Ammon's horn (tissue), 1 donor: ENCODE measurements at places on chromosomes 4 and X.

DNA sequence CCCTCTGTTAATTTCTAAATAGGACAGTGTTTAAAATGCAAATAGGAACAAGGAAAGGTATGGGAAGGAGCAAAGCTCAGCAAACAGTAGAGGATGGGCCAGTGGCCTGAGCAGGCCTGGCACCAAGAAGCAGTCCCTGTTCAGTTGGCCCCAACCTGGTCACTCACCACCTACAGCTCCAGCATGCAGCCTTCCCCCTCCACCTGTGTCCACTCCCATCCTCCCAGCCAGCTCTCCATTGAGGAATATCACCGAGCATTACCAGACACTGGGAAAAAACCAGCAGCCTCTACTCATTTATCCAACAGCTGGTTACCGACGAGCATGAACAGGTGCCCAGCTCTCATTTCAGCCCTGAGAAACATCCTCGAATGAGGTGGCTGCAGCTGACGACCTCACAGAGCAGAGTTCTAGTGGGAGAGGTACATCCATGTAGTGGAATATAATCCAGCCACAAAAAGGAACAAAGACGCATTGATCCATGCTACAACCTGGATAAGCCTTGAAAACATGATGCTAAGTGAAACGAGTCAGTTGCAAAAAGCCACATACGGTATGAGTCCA is 25.6 kb downstream of the CD99L2 start:
- DNase-seq, result no peak

DNA sequence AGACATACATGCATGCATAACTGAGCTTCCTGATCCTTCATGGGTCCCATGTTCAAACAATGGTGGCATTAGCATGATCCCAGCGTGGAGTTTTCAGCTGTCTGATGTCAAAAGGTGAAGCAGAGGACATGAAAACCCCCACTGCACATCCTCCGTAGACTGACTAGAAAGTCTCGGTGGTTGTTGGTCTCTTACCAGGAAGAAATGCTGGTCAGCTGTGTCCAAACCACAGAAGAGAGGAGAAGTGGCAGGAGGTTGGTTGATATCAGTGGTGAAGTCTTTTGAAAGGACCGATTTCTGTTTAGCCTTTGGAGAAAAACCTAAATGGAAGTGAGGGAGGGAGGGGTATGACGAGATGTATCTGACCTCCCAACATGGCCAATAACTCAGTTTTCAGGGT is 201.9 kb downstream of the SPATA18 start:
- DNase-seq, result no peak

- DNase-seq, result no peak
Measured at GRCh38 chrX:12758291-12758690, 32.9 kb upstream of the PRPS2 start.

DNA sequence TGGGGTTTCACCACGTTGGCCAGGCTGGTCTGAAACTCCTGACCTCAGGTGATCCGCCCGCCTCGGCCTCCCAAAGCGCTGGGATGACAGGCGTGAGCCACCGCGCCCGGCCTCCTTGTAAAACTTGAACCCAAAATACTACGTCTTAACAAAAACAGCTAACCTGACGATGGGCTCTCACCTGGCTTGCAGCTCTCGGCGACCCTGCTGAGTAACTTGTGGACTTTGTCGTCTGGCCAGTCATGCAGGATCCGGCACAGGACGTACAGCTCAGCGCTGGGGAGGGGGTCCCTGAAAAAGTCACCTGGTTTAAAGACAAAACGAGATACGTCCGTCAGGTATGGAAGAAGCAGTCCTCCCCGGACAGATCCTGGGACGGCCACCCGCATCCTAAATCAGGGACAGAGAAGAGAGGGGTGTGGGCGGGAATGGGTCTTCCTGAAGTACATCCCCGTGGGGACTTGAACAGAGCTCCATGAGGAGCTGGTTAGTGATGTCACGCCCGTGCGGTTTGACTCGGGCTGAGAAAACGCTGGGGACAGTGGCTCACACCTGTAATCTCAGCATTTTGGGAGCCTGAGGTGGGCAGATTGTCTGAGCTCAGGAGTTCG is 20.7 kb upstream of the SLC25A6 start:
- DNase-seq, result no peak

DNA sequence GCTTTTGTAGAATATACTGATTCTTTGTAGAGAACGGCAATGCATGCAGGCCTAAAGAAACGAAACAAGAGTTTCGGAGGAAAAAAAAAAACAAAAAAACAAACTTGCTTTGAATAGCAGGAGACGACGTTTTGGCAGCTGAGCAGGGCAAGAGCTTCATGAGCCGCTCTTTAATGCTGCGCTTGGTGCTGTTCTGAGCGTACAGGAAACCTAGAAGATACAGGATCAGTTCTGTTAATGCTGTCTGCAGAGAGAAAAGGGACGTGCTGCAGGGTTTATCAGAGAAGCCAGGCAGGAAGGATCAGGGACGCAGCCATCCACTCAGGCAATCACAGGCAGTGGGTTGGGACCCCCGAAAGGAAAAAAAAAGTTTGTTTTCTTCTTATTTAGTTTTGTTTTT is 182.2 kb downstream of the PACRGL start:
- no peak for DNase-seq

DNA sequence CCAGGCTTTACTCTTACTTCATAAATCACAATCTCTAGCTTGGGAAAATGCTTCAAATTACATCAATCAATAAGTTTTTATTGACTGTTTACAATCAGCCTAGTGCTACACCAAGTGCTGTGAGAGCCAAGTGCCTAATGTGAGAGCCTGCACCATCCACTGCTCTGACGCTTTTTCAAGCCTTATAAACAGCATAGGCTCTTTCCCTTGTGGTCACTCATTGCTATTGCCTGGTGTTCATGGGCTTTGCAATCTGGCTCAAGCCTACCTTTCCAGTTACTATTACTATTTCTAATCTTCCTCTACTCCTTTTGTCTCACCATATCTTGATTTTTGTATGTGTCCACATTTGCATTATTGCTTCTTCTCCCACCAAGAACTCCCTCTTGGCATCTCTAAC is 77.0 kb downstream of the REELD1 start:
- DNase-seq, result no peak

DNA sequence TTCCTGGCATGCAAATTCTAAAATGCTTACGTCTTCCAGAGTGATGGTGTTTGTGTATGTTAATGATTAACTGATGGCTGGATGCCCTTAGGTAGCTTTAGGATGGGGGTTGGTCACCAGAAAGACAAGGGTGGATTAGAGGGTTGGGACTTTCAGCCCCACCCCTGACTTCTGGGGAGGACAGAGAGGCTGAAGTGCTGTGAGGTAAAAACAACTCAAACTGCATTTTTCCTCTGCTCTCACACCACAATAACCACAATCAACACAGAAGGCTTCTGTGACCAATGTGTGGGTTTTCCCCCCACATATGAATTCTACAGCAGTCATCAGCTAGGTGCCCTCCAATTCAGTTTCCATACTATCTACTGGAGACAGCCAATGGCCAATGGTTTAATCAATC is 18.7 kb upstream of the DDIT4L start:
- DNase-seq, result no peak

GRCh38 chrX:101079736-101080270 is 1.1 kb downstream of the TMEM35A start:
- peak; percentile 10 for DNase-seq

DNA sequence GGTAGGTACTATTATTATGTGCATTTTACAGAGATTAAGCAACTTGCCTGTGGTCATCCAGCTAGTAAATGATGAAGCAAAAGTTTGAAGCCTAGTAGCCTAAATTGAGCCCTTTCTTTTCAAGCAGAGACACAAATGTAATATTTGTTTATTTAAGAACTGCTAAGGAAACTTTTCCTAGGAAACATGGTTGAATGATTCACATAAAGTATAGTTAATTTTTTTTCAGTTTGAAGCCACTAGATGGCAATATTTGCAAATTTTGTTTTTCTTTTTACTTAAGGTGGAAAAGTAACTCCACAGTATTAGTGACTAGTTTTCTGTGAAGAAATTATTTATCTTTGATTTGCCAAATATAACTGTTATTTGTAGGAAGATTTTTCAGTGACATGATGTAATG is 52.8 kb upstream of the ANKRD17 start:
- DNase-seq, result no peak

DNA sequence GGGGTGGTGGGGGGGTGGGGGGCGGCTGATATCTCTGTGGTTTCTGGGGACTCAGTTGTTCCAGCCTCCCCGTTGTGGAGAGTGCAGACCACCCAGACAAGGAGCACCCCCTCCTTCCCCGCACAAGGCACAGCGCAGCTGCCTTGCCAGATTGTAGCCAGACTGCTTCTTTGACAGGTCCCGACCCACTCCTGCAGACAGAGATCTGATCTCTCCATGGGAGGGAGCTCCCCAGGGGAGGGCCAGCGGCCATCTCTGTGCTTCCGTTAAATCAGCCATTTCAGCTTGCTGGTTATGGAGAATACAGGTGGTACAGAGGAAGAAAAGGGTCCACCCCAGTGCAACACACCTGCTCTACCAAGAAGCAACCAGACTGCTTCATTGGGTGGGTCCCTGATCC is 80.8 kb downstream of the FGF16 start:
- DNase-seq, result no peak

DNA sequence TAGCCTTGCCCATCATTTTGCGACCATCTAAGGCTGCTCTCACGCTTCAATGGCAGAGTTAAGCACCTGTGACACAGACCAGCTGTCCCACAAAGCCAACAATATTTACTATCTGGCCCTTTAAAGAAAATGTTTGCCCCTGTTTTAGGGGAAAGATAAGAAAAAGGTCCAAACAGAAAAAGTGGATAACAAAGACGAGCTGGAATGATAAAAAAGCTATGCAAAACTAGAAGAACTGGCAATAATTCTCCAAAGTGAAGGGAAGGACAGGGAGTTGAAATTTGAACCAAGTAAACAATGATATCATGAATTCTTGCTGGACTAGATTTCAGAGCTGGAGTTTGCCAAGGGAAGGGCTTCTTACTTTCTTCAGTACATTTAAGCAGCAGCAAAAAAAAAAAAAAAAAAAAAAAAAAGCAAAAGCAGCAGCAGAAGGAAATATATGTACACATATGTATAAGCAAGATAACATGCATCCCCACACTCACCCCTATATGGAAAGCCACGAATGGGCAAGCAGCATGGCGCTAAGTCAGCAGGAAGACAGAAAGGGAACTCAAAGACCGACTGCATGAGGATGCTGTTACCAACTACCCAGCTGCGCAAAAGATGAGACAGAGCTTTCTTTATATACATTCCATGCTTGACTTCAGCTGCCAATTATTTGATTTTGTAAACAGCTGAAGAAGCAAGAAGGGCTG is 12.5 kb downstream of the TRAPPC2 start:
- peak; percentile 29 for DNase-seq

DNA sequence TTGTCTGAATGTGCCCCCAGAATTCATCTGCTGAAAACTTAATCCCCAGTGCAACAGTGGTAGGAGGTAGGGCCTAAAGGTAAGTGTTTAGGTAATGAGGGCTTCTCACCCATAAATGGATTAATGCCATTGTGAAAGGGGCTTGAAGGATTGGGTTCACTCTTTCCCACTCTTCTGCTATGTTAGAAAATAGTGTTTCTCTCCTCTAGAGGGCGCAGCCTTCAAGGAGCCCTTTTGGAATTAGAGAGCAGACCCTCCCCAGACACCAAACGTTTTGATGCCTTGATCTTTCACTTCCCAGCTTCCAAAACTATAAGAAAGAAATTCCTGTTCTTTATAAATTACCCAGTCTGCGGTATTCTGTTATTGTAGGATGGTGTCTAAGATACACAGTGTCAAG is 706.4 kb downstream of the SMARCA1 start:
- DNase-seq, result no peak

DNA sequence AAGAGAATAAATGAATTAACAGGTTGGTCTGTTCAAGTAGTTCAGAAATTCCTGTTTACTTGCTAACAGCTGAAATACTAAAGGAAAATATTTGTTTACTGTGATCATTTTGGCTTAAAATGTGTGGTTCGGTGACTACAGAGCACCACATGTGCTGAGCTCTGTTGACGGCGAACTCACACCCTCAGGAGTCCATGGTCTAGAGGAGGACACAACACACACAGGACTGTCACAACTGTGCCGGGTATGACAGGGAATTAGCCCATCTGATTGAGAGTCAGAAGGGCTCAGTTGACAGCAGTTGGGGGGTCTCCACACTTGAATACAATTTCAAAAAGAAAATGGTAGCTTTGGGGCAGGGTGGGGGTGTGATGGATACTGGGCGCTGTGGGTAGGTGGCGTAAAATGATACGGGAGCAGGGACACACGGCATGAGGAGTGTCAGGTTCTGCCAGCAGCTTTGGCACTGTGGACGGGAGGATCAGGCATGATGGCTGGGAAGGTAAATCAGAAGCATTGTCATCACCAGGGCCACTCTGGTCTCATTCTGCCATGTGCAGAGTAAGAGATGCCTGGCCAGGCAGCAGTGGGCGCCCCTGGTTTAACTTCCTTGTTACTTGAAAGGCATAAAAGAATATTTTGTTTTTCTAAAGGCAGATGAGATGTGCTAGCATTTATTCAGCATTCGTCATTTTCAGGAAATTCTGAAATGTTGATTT is 33.3 kb downstream of the CLDN22 start:
- DNase-seq, result no peak

- peak; percentile 41 for DNase-seq
Measured at GRCh38 chr4:140152751-140153418, 1.1 kb downstream of the MAML3 start.

DNA sequence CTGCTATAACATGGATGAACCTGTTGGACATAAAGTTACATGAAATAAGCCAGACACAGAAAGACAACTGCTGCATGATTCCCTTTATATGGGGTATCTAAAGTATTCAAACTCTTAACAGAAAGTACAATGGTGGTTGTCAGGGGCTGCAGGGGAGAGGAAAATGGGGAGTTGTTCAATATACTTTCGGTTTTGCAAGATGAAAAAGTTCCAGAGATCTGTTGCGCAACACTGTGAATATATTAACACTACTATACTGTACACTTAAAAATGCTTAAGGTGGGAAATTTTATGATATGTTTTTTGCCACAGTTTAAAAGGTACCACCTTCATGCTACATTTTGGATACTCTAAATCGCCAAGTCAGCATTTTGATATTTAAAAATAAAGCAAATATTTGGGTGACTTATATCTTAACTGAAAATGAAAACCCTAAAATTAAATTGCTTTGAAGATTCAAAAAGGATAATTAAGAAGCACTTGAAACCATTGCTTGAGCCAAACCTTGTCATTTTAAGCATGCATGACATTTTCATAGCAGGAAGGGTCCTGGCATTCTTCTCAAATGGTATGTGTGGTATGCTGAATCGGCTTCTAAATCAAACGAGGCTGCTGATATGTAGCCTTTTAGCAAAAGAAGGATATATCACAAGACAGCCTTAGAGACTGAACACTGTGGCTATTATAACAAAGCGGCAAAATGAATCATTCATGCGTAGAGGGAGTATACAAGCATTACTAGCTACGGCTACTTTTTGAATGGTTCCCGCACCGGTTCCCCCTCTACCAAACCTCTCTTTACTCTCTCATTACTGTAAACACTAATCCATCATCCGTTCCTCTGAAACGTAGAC is 607.1 kb upstream of the DIPK2B start:
- DNase-seq, result no peak

- DNase-seq, result no peak
Measured at GRCh38 chr4:146462251-146462650, 59.5 kb downstream of the SLC10A7 start.

DNA sequence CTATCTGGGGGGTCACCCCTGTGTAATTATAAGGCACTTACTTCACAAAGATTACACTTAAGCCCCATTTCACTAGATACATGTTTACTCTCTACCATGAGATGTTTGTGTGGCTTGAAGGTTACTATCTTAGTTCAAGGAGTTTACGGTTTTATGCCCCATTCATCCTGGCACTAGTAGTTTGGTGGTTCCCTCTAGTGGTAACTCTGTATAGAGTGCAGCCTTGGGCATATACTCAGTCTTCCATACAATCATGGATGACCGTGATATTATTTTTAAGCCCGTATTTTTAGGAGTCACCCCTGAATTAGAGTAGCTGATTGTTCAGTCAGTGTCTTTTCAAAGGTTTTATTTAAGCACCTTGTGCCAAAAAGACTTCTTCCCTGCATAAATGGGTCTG is 109.9 kb upstream of the FAM47C start:
- no peak for DNase-seq
